Effector memory CD4-positive, alpha-beta T cell (primary cell): ENCODE measurements at places on chromosomes 2 and 18.

- no peak for DNase-seq
Observed at GRCh38 chr2:19536136-19536535, 177.7 kb upstream of the OSR1 start.

- no peak for DNase-seq
Observed at GRCh38 chr18:70450426-70451253, 161.8 kb downstream of the SOCS6 start.

DNA sequence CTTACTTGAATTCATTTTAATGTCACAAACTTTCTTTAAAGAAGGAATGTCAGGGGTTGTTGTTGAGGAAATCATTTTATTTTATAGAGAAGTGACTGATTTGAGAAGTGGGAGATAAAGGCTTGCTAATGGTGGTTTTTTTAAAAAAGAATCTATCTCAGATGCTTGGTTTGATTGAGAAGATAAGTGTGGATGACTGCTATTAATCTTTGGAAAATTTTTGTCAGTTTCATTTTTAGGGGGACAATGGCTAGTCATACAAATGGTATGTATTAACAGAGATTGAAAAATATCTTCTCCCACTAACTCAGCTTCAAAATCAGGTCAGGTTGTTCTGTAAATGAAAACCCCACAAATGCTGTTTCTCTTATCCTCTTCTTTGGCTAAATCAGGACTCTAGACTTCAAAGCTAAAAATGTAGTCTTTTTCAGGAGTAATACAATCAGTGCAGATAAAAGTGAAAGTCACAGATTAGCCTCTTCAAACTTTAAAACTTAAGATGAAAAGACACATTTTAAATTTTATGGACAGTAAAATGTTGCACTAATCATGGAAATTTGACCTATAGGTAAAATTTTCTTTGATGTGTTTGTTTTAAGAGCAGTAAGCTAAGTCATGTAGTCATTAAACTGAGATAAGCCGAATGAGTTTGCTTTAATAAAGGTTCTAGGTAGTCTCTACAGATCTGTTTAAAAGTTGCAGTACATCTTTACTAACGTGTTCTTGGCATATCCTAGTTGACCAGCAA, 674.2 kb upstream of the VRK2 start:
- DNase-seq, result no peak

DNA sequence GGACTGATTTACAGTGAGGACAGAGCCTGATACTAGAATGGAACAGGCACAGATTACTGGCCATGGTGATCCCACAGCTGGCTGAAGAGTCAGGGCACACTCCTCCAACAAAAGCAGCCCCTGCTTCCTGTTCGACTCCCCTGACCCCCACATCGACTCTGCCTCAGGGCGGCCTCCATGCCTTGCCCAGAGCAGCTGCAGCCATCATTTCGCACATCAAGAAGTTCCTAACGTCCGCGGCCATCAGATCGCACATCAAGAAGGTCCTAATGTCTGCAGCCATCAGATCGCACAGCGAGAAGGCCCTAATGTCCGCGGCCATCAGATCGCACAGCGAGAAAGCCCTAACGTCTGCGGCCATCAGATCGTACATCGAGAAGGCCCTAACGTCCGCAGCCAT, 192.8 kb upstream of the PXDN start:
- no peak for DNase-seq

- DNase-seq, result peak; percentile 36
Observed at GRCh38 chr18:13611142-13611600, 115.2 kb downstream of the FAM210A start.

DNA sequence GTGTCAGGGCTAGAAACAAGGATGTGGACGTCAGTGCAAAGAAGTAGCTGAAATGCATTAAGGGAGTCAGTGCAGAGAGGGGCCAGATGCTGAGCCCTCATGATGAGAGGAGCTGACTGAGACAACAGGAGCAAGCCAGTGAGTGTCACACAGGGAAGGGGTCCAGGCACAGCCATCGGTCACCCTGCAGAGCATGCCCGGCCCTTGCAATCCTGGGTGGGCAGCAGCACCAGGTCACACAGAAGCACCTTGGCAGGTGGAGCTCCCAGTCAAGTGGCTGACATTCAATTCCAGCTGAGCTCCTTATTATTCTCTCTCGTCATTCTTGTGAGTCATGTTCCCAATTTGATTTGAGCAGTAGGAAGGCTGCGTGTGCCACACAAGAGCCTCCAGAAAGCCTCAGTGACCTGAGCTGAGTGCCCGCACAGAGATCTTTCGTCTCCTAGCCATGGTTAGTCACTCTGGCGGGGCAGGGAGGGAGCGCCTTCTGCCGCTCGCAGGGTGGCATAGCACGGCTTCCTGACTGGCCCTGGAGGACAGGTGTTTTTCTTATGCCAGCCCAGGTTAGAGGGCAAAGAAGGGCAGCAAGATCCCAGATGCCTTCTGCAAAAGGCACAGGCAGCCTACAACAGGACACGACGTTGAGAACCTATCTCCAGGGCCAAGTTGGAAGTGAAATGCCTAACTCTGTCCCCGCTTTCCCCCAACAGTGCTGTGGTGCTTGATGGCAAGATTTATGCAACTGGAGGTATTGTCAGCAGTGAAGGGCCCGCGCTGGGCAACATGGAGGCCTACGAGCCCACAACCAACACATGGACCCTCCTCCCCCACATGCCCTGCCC, 220.9 kb downstream of the ATAD2B start:
- no peak for DNase-seq

DNA sequence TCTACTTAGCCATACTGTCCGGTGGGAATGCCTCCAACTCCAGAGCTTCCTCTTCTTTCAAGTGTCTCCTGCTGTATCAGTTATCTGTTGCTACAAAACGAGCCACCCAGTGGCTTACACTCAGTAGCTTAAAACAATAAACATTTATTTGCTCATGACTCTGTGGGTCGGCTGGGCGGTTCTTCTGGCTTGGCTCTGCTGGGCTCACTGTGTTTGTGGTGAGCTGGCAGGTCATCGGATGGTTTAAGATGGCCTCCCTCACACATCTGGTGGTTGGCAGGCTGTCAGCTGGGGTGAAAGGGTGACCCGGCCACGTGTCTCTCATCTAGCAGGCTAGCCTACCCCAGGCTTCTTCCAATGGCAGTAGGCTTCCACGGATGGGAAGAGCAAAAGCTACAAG, 122.4 kb upstream of the SLC1A4 start:
- DNase-seq, result no peak

GRCh38 chr2:58517881-58518280, 276.8 kb upstream of the FANCL start:
- no peak for DNase-seq

GRCh38 chr2:231059756-231060155, 3.1 kb downstream of the PSMD1 start:
- DNase-seq, result no peak

DNA sequence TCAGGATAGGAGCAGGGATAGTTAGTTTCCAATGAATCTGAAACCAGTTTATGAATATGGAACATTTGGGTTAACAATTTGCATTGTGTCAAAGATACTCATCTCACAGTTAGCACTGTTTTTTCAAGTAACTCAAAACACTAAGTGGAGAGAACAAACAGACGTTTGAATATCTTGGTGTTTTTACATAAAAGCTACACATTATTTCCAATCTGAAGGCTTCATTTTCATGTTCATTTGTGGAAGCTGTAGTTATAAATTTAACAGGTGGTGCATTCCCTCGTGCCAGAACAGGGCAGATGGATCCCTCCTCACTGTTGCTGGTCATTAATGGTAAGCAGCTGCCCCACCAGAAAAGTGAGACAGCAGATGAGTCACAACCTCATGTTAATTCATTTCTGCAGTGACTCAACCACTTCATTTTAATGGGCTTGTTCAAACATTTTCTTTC, 286.9 kb downstream of the TMX3 start:
- DNase-seq, result no peak

DNA sequence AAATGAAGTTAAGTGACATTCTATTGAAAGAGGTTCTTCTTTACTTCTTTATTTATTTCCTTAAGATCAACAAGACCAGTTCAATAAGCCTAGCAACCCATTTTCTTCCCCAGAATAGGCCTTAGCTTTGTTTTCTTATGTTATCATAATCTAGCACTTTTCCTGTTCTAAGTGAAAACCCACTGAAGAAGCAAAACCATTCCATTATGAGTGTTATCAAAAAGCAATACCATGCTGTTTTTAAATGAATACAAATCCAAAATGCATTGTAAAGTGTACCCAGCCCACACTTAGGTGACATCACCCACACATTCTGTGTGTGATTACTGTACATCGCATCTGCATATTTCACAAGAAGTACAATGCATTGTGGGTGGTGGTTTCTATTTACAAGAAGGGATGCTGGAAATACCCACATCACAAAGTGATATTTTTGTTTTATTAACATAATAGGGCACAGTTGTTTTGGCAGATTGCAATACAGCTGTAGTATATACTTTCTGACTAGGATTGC, 679.5 kb downstream of the KCNJ3 start:
- no peak for DNase-seq

DNA sequence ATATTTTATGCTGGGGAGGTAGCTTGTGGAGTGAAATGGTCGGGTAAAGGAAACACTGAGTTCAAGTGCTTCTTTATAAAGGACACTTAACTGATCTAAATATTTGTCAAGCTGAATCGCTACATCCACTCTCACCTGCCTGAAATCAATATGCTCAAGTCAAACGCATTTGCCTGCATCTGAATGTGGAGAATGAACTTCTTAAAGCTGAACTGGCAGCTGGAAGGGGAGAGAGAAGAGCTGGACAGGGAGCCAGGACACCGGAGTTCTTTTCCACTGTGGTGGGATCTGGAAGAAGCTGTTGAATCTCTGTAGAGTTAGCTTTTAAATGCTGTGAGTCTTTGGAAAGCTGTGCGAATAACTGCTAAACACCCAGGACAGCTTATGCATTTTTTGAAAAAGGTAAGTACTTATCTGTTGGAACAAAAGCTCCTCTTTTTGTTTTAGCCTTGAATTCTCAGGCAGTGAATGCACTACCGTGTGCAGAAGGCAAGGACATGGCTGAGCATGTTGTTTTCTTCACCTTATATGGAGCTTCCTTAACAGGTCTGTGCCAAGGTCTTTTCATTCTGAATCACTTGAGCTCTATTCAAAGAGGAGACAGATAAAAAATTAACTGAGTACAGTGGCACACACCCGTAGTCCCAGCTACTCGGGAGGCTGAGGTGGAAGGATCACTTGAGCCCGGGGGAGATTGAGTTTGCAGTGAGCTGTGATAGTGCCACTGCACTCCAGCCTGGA, 74.2 kb upstream of the KLF7 start:
- DNase-seq, result no peak

DNA sequence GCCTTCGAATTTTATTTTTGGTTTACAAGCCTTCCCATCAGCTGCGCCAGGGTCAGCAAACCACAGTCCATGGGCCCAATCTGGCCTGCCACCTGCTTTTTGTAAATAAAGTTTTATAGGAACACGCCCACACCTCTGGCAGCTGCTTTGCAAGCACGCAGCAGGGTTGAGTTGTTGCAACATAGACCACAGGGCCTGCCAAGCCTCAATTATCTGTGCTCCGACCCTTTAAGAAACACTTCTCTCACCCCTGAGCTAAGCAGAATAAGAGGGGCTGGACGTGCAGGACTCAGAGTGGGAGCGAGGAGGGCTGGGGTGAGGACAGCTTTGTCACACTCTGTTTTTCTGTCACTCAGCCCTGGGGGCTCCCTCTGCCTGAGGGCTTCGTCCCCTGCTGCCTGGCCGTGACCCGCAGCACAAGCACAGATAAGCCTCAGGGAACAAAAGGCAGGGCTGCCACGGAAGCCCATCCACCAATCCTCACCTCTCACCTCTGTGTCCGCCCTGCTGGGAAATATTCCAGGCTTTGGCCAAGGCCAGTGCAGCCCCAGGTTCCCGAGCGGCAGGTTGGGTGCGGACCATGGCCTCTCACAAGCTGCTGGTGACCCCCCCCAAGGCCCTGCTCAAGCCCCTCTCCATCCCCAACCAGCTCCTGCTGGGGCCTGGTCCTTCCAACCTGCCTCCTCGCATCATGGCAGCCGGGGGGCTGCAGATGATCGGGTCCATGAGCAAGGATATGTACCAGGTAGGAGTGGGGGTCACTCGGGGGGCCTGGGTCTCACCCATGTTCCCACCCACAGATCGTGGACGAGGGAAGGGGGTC, at the start of gene AGXT:
TSS of gene AGXT (plus strand) at position 539 of the 823 bp plus-strand sequence. CDS start at position 581, 42 bp downstream.
- no peak for DNase-seq

DNA sequence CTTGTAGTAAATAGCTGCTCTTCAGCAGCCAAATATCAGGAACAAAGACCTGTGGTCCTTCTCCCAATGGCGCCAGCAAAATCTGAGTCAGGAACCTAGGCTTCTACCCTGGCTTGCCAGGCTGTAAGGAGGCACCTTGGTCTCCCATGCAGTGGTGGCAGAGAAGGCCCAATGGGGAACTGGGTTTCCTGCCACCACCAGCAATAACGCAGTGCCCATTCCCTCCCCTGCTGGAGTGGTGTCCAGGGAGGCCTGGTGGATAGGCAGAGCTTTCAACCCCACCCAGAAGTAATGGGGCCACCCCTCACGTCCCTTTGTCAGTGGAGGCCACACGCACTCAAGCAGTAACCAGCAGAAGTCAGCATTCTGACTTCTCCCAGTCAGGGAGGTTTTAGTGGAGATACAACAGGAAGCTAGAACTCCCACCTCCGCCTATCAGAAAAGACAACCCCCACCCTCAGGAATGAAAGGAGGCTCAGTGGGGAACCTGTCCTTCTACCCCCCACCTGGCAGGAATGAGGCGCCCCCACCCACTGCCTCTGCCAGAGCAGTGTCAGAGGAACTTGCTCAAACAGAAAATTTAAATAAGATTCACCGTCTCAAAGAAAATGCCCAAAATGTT, 132.4 kb downstream of the COPS8 start:
- no peak for DNase-seq

- DNase-seq, result no peak
Observed at GRCh38 chr2:12587228-12587627, 129.5 kb upstream of the TRIB2 start.

GRCh38 chr2:177553176-177553884, 160.8 kb downstream of the AGPS start:
- no peak for DNase-seq

- DNase-seq, result no peak
Observed at GRCh38 chr18:2538236-2538635, 33.1 kb downstream of the METTL4 start.

- DNase-seq, result no peak
Observed at GRCh38 chr2:120110507-120110906, 97.6 kb downstream of the EPB41L5 start.

DNA sequence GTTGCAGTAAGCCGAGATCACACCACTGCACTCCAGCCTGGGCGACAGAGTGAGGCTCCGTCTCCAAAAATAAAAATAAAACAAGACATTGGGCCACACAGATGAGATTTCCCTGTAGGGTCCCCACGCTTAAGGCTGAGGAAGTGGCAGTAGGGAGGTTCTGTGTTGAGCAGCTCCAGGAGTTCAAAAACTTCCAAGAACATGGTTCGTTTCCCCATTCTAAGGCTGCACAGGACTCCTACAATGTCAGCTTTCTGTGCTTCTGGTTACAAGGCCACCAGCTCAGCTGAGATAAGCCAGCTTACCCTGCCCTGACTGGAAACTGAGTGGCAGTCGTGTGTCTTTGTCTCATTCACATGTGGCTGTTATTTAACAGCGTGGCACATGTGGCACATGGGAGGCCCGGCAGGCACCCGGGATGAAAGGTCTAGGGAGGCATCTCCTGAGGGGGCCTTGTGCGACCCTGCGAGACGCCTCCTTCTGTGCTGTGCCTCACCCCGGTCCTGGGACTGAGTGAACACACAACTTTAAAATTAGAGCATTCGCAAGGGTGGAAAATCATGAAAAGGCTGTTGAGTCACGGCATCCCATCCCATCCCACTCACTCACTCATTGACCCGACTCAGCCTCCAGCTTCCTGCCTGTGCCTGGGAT, 7.7 kb downstream of the ITGB1BP1 start:
- no peak for DNase-seq
